K562 (cell line): ENCODE measurements at places on chromosomes 7 and 10.

DNA sequence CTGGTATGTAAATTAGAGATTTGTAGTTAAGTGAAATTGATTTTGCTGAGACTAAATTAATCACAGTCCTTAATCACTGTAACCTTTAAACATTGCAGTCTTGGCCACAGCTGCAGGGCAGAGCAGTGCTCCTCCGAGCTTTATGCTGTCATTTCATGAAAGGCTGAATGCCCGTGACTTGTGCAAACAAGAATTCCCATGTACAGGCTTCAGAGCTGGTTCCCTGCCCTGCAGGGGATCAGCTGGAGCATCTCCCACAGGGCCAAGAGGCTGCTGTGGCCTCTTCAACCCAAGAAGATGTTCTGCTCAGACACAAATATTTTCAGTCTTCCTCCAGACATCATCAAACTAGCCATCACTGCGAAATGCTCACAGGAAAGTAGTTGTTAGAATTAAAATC, 419.1 kb downstream of the AUTS2 start:
- DNase-seq: no peak

DNA sequence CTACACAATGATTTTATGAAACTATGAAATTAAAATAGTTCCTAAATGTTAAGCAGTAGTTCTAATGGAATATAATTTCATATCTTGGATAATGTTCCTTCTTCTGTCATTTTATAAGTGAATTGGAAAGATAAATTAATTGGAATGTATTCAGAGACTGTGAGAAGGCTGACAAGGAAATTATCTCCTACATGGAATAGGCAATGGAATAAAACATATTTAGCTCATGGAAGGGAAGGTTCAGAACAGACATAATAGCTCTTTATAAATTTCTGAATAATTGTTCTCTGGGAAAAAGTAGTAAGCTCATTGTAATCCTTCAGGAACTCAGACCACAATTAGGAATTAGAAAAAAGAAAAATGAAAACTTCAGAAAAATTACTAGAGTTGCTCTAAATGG, 1172.3 kb upstream of the SORCS1 start:
- no peak for DNase-seq

GRCh38 chr10:85986777-85987176, 379.8 kb downstream of the GRID1 start:
- no peak for DNase-seq

GRCh38 chr10:123475466-123475865, 190.7 kb upstream of the GPR26 start:
- no peak for DNase-seq

DNA sequence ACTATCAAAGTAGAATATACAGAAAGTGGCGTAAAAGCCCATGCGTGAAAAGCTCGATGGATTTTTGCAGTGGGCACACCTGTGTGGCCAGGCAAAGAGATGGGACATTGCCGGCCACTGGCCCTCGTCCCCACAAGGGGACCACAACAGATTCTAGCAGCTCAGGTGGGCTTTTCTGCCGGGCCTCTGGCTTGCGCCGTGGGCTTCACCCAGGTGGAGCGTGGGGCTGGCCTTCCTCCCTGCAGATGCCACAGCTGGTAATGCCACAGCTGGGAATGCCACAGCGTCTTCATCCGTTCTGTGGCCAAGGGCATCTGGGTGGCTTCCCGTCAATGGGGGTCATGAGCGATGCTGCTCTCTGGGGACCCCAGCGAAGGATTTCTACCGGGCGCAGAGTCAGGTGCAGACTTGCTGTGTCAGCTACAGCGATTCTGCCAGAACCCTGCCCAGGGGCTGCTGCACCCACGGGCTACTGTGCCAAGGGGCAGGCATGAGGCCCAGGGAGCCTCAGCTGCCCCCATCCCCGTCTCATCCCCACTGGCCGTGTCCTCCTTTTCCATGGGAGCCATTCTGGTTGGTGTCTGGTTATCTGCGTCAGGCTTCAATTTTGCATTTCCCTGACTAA, 52.5 kb upstream of the NKX6-2 start:
- DNase-seq: no peak

DNA sequence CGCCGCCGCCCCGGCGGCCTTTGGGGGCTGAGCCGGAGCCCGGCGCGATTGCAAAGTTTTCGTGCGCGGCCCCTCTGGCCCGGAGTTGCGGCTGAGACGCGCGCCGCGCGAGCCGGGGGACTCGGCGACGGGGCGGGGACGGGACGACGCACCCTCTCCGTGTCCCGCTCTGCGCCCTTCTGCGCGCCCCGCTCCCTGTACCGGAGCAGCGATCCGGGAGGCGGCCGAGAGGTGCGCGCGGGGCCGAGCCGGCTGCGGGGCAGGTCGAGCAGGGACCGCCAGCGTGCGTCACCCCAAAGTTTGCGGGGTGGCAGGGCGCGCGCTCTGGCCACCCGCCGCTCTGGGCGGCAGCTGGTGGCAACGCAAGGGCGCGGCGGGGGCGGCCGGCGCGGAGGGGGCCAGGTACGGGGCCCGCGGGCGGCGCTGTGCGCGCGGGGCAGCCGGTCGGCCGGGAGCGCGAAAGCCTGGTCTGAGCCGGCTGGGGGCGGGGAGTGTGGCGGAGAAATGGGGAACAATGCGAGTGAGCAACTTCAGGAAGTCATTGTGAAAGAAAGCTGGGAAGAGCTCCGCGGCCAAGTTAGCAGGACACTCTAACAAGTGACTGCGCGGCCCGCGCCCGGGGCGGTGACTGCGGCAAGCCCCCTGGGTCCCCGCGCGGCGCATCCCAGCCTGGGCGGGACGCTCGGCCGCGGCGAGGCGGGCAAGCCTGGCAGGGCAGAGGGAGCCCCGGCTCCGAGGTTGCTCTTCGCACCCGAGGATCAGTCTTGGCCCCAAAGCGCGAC, at the start of gene IKZF1:
IKZF1 (plus strand) TSS at position 588 of the 782 bp plus-strand sequence. CDS start 14,346 bp downstream, outside the sequence.
- peak; percentile 69 for DNase-seq

DNA sequence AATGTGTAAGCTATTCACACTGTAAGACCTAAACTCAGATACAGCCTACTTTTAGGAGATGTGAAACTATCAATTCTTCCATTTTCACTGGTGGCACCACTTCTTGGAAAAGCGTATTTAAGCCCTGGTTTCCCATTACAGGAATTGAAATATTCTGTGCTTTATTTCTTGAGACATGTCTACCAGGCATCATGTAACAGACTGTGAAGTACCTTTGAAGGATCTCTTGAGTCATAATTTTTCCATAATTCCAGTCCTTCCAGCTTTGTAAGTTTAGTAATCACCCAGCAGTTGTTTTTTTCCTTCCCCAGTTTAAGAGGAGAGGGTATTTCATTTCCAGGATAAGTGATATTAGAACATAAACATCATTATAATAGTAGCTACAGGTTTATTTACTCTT, 186.0 kb upstream of the PRPS1L1 start:
- DNase-seq: no peak

DNA sequence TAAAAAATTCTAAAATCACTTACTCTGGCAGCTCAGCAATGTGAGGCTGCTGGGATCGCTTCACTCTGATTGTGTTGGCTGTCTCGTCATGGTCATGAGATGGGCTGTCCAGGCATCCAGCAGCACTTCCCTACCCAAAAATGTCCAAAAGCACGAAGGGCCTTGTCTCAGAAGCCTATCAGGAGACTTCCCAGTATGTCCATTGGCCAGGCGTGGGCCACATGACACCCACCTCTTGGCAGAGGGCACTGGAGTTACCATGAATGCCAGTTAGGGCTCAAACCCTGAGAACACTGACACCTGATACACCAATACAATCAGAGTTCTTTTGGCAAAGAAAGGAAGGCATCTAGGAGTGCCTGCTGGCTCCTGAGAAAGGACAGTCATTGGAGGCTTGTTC, 27.0 kb upstream of the GLI3 start:
- no peak for DNase-seq

DNA sequence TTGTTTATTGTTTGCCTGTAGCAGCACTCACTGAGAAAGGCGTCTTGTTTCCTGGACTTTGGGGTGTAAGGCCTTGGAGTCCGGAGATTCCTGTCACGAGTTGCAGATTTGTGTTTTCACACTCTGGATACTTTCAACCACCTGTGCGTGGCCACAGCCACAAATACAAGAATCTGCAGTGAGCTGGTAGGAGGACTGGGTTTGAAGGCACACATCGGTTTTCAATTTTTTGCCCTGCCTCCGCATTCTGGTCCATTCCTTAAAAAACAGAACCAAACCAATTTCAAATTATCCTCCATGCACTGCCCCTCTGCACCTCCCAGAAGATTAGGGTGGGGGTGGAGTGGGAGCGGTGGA, 619 bp downstream of the EXOC4 start:
- DNase-seq: peak; percentile 47

- no peak for DNase-seq
Observed at GRCh38 chr10:33869028-33869427, 534.6 kb upstream of the NRP1 start.

- DNase-seq: no peak
Observed at GRCh38 chr7:12069757-12070156, 141.3 kb upstream of the TMEM106B start.

DNA sequence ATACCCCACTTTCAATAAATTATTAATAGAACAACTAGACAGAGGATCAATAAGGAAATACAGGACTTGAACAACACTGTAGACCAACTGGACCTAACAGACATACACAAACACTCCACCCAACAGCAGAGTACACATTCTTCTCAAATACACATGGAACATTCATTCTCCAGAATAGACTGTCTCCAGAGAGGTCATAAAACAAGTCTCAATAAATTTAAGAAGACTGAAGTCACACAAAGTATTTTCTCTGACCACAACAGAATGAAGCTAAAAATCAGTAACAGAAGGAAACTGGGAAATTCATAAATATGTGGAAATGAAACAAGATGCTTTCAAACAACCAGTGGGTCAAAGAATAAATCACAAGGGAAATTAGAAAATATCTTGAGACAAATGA, 119.8 kb downstream of the SMURF1 start:
- no peak for DNase-seq

DNA sequence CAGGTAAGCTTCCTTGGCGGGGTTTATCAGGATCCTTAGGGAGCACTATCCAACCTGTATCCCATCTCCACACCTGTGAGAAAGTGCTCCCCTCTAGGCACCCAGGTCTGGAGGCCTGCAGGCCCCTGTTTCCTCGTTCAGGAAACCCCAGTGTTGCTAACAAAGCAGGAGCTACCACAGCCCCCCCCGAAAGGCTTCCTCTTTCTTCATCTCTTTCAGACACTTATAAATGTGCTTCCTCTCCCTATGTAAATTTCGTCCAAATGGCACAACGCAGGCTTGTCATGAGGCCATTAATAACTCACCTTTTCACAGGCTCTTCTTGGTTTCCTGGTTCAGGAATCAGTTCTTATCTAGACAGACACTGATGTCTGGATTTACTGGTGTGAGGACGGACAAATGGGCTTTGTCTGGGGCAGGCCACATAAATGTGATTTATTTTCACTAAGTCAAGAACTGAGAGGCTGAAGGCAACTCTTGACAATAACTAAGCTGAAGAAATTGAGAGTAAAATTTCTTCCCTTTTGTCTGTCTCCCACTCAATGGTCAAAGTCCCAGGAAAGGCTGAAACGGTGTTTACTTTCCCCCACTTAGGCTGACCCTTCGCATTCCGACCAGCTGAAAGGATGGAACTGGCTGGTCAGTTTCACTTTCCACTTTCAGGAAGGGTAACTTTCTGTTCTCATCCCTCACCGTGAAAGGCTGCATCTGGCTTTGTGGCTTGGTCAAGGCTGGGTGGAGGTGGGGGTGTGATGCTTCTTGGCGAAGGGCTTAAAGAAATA, 46.8 kb downstream of the PIK3AP1 start:
- no peak for DNase-seq

- no peak for DNase-seq
Observed at GRCh38 chr7:116232350-116232749, 22.0 kb downstream of the TES start.

DNA sequence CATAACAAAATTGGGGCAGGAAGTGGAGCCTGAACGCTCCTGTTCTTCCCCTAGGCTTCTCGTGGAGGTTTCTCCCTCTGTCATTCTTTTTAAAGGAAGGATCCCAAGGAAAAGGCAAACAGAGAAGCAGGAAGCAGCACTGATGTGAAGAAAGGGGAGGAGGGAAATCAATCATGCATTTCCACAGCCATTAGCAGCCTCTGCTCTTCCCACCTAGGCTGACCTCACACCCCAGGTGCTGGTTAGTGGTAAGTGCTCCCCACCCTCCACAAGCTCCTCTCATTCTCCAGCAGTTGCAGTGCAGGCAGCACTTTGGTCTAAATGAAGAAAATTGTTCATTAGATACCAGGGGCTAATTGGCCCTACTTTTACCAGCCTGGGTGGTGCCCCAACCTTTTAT, 2.6 kb downstream of the CRHR2 start:
- no peak for DNase-seq

DNA sequence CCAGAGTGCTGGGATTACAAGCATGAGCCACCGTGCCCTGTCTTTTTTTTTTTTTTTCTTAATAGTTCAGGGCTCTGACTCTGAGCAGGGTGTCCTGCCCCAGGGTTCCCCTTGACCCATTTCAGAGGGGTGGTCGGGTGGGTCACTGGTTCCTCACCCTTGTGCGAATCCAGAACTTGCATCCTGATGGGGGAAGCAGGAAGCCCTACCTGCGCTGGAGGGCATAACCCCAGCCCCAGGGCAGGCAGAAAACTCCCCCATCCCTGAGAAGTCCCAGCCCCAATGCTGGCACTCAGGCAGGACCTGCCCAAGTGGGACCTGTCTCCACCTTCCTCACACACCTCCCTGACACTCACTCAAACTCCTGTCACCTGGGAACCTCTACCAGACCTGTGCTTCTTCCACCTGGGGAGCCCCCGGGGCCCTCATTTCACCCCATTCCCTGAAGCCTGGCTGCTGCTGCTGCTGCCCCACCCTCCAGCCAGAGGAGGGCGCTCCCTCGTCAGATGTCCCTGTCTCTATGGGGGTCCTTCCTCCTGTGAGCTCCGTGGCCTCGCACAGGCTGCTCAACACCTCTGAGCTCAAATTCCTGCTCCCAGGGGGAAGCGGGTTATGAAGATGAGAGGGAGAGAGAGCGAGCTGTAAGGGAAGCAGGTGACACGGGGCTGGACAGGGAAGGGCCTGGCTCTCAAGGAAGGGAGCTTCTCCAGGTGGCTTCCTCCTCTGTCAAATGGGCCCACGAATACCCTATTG, 15.1 kb upstream of the ZNF273 start:
- DNase-seq: peak; percentile 33

- no peak for DNase-seq
Observed at GRCh38 chr7:156515911-156516790, 124.4 kb upstream of the RNF32 start.

DNA sequence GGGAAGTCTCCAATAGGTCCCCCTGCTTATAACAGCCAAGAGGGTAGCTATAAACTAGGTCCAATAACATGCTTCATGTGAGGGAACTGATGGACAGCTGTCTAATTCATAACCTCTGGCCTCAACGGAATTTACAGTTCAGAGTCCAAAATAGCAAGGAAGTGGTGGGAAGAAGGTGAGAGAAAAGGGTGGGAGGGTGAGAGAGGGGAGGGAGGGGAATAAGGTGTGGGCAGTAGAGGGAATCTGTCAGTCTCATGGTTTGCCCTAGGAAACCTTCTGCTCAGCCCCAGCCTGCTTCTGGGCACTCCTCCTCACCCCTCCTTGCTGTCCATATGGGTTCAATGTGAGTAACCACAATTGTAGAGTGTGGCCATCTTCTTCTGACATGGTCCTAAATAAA, 133.4 kb upstream of the ADO start:
- DNase-seq: no peak
